Mammary epithelial cell (primary cell): ENCODE measurements at places on chromosomes 12 and 14. TPM values are rescaled to one million over a fixed set of nuclear protein-coding genes. Genes with fewer than 3 reads are reported as not detected.

The SMARCD1 gene
- polyA plus RNA-seq: 70.9 TPM

The DENND5B gene
- polyA plus RNA-seq: 2.3 TPM

The NFE2 gene
- 0.54 TPM for polyA plus RNA-seq

The SLC17A8 gene
- polyA plus RNA-seq: not detected

The HHIPL1 gene
- 0.06 TPM for polyA plus RNA-seq

The OAS2 gene
- 0.71 TPM for polyA plus RNA-seq

The KRT6C gene
- 23.6 TPM for polyA plus RNA-seq

The CDCA4 gene
- 53.4 TPM for polyA plus RNA-seq

The ANO4 gene
- polyA plus RNA-seq: 2.7 TPM

The TAS2R42 gene
- not detected for polyA plus RNA-seq

The OR4E2 gene
- not detected for polyA plus RNA-seq

The LRRC10 gene
- not detected for polyA plus RNA-seq

The CEP83 gene
- polyA plus RNA-seq: 5.4 TPM
